Natural killer cell treated with Interleukin-12 subunit alpha and Interleukin-12 subunit beta and Interleukin-15 and Interleukin-18, amount 100 ng/mL, for 72 hours (primary cell): ENCODE measurements at places on chromosomes 1 and 21. TPM values are rescaled to one million over a fixed set of nuclear protein-coding genes. Genes with fewer than 3 reads are reported as not detected.

ALX3 gene
- total RNA-seq, result not detected

CRNN gene
- not detected for total RNA-seq

FMO2 gene
- not detected for total RNA-seq

FCRL4 gene
- not detected for total RNA-seq

TNFAIP8L2 gene
- 10.2 TPM for total RNA-seq

HES5 gene
- not detected for total RNA-seq

RGS7 gene
- not detected for total RNA-seq

LRRC53 gene
- not detected for total RNA-seq

SZT2 gene
- 73.3 TPM for total RNA-seq

DNA sequence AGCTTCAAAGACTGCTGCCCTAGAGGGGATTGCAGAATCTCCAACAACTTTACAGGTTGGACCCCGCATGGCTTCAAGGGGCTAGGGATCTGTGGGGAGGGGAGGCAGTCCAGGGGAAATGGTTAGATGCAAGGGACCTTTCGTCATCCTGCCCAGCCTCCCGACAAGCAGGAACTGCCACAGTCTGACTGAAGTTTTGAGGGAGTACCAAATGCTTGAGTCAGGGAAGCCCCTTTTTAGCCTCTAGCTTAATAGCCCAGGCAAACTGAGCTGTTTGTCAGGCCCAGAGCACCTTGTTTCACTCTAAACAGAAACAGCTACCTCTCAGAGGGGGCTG, 1.1 kb downstream of the TOR3A start:
- DNase-seq, result no peak

- DNase-seq, result no peak
Observed at GRCh38 chr1:3981261-3981660, 81.2 kb upstream of the C1orf174 start.

DNA sequence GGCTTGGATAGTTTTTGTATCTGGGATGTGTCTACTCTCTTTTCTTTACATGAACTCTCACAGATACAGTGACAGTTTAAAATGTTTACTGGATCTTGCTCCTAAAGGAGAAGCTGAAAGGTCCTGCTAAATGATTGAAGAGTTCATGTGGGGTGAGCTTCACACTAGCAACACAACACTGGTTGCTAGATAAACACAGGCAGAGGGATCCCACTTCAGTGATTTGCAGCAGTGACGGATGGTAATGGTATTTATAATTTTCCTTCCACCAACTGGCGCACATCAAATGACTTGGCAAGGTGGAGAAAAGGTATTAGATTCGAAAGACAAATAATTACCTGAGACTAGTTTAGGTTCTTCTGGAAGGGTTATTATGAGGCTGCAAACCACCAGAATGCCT, 270.2 kb downstream of the TBX15 start:
- no peak for DNase-seq

DNA sequence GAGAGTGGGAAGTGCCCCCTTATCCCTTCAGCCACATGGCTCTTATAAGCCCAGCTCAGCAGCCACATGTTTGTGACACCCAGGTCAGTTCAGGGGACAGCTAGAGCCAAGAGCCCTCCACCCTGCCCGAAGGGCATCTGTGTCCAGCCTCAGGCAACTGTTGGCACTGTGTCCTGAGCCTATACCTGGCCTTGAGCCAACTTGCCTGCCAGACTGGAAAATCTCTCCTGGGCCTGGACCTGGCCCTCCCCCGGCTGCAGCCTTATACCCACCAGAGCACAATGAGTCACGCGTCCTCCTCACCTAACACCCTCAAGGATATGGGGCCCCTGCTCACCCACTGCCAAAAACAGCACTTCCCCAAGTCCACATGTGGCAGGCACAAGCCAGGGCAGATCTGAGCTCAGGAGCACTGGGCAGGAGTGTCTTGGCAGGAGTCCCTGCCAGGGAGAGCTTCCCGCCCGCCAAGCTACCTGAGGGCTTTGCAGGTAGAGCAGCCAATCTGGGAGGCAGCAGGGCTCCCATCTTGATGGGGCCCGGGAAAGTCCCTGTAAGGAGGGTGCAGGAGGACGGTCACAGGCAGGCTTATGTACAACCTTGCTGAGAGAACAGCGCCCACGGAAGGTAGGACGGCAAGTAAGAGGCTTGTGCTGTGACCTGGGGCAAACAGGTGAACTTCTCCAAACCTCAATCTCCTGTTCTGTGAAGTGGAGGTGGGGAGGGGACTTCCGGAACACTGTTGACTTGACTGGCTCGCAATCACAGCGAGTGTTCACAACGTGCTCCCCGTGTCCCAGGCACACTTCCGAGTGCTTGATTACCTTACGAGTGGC, 19.8 kb upstream of the HSPG2 start:
- no peak for DNase-seq

GRCh38 chr1:202987922-202988583, 19.1 kb upstream of the TMEM183A start:
- DNase-seq, result no peak

DNA sequence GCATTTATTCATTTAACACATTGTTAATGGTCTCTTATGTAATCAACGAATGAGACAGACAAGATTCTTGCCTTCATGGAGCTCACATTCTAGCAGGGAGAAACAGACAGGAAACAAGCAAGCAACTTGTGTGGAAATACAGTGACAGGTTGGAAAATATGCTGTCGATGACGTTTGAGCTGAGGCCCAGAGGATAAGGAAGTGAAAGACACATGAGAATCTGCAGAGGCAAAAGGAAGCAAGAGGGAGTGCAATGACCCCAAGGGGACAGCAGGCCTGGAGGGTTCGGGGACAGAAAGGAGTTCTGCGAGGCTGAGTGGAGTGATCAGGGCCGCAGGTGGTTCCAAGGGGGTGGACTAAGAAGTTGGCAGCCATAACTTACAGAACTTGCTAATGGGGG, 60.6 kb upstream of the AKT3 start:
- no peak for DNase-seq

GRCh38 chr1:164668491-164669400, 109.8 kb downstream of the PBX1 start:
- DNase-seq, result no peak

- DNase-seq, result no peak
Observed at GRCh38 chr1:71656902-71657301, 576.1 kb upstream of the ZRANB2 start.

GRCh38 chr1:115112496-115113375, 23.4 kb upstream of the TSPAN2 start:
- no peak for DNase-seq

DNA sequence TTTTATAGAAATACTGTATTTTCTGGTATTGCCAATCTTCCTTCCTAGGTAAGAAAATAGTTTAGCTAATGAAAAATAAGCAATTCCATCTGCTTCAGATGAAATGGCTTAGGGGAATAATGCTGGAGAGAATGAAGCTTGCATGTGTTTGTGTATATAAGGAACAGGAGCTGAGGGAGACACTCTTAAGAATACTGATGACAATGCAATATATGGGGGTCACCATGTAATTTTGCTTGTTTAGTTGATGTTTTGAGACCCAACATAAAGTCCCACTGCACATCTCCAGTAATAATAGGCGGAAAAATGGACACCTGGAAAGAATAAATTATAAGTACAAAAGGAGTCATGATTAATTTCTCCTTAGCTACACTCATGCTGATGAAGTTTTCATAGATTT, 110.8 kb upstream of the BRINP3 start:
- DNase-seq, result no peak

DNA sequence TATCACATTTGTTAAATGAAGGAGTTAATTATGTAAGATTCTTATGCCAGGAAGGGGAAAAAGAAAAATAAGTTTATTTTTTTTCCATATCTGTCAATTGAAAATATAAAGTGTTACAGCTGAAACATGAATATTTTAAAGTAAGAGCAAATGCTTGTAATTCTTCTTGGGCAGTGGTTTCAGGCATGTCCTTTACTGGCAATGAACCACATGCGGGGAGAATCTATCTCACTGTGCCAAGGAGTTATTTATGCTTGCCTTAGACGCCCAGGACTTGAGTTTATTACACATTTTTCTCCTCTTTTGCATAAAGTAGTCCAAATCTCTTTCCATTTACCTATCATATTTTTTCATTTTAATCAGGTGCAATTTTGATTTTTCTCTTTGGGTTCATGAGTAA, 207.8 kb upstream of the NRIP1 start:
- no peak for DNase-seq

- DNase-seq, result no peak
Observed at GRCh38 chr21:36609654-36610053, 89.3 kb upstream of the SIM2 start.

- DNase-seq, result no peak
Observed at GRCh38 chr1:193320270-193320669, 133.9 kb upstream of the B3GALT2 start.

DNA sequence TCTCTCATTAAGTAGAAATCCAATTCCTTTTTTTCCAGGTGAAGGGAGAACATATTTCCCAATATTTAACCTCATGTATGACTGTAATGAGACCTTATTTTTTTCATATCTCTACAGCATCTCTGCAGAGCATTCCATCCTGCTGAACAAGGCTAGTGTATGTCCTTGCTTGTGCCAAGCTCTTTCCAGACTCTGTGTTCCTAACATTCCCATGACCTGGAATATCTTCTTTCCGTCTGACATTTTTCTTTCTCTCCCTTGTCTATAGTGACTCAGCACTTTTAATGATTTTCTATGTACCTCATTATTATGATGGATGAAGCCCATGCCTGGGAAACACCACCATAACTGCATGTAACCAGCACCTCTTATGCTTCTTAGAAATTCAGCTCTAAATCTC, 278.3 kb upstream of the NRIP1 start:
- DNase-seq, result no peak

DNA sequence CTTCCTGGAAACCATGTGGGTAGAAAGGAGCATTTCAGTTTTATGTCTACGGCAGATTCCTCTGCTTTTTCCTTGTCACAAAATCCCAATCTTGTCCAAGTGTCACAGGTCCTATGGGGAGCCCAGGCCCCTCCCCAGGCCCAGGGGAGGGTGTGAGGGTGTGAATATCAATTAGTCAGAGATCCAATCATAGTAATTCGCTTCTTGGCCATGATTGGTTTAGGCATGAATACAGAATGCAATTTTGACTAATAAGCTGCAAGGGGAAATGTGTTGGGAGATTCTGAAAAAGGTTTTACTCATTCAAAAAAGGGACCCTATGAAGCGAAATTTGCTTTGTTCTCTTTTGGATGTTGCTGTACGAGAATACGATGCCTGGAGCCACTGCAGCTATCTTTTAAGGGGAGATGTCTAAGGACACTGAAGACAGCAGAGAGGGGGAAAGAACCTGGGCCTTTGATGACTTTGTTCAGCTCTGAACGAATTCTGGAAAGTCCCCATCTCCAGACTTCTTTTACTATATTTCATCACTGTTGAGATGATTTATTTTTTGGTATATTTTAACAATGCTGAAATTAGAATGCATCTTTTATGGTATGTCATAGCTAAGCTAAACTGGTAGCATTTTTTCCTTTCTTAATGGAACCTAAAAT, 18.2 kb downstream of the TSPAN2 start:
- DNase-seq, result no peak

DNA sequence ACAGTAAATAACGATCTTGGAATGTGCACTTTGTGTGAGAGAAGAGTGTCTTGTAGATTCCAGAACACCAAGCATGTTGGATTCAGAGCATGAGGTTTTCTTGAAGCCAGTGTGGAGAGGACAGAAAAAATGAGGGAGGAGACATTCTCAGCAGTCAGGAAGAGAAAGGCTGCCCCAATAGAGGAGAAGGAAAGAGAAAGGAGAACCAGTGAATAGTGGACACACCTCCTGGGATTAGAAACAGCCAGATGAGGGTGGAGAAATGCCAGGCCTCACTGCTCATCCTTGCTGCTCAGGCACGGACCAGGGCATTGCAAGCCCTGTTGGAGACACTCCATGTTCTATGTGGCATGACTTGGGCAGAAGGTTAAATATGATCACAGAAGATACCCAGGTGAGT, 69.0 kb upstream of the KAZN start:
- no peak for DNase-seq

DNA sequence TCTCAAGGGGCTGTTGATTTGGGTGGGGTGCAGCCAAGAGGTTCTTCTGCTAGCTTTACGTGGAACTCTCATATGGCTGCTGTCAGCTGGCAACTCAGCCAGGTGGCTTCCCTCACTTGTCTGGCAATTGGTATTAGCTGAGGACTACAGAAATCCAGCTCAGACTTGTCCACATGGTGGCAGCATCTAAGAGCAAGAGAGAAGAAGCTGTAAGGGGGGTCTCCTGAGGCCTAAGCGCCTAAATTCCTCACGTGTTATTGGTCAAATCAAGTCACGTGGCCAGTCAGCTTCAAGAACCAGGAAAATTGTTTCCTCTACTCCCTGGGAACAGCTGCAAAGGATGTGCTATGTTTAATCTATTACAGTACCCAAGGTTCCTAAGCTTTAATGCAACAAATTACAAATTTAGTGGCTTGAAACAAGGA, 4.2 kb upstream of the DYRK3 start:
- no peak for DNase-seq

- DNase-seq, result no peak
Observed at GRCh38 chr21:36163750-36164741, 7.4 kb downstream of the DOP1B start.

DNA sequence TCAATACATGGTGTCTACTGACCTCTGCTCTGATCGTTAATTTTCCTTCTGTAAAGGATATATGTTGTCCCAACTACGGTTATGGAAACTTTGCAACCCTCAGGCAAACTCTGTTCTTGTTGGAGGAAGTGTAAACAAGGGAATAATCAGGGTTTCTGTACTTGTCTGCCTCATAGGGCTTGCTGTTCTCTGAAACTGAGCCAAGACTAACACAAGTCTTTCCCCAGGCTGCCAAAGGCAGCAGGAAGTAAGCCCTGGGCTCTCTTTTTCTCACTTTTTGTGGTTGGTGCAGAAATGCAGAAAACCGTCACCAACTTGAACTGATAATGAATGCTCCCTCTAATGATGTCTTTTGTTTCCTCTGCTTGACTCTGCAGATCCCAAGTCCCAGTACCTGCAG, 7.6 kb downstream of the CYP4X1 start:
- DNase-seq, result no peak

- no peak for DNase-seq
Observed at GRCh38 chr1:245829826-245830225, 675.0 kb downstream of the KIF26B start.

DNA sequence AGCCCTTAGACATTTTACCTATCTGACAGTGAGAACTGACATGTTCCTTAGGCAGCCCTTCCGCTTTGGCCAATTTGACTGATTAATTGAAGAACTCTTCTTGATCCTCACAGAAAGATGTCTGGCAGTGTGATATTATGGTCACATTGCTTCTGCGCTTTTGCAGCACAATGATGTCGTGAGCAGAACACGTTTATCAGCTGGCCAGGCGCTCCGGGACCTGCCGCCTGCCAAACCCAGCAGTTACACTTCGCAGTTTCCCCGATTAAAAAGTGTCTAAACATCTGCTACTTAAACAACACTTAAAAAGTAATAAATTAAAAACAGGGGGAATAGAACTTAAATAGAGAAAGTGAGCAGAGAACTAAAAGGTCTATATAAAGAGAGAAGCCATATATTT, 103.5 kb upstream of the ETS2 start:
- no peak for DNase-seq
